Central memory CD4-positive, alpha-beta T cell (primary cell): ENCODE measurements at places on chromosomes 1 and 21.

DNA sequence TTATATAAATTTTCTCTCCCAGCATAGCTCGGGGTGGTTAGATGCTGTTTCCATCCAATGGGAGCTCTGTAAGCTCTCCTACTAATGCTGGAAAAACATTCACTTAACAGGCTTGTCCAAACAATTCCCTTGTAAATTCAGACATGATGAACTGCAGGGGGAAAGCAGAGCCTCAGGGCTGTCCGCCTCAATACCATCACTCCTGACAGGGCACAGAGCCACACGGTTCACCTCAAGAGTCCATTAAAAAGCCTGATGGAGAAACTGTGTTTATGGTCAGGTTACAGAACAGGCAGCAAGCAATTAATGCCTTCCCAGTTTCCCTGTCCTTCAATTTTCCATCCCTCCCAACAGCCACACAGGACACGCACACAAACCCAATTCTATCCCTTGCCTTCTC, 171.0 kb downstream of the BRINP2 start:
- no peak for DNase-seq

DNA sequence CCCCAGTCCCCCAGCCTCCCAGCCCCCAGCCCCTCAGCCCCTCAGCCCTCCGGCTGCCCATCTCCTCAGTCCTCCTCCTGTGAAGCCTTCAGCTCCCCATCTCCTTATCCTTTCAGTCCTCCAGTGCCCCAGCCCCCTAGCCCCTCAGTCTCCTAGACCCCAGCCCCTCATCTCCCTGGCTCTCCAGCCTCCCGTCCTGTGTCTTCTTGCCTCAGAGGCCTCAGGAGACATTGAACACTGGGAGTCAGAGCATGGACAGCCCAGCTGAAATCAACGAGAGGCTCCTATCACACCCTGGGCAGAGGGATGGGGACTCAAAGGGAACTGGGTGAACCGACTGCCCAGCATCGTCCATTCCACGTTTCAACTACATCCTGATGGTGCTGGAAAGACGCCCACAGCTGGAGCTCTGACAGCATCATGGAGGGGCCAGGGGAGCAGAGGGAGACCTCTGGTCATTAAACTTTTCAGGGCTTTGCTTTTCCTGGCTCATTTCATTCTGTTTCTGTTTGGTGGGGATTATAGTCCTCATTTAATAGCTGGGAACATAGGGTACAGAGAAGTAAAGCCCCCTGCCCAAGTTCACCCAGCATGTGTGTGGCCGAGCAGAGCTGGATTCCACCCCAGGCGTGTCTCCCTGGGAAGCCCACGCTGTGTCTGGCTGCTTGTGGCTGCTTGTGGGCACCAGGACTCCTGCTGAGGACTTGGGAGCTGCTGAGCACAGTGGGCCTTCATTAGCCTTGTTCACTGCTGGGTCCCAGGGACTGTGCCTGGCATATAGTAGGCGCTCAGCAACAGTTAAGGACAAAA, 396.7 kb downstream of the PTPRU start:
- no peak for DNase-seq

GRCh38 chr21:39763272-39763970, 18.4 kb downstream of the IGSF5 start:
- DNase-seq = no peak

GRCh38 chr1:233613252-233614172, at the start of gene KCNK1:
Gene KCNK1 (plus strand): TSS chr1:233614106. CDS start chr1:233614172, 66 bp downstream.
- DNase-seq = no peak

GRCh38 chr1:159121526-159121925, 45.0 kb upstream of the AIM2 start:
- DNase-seq = no peak

DNA sequence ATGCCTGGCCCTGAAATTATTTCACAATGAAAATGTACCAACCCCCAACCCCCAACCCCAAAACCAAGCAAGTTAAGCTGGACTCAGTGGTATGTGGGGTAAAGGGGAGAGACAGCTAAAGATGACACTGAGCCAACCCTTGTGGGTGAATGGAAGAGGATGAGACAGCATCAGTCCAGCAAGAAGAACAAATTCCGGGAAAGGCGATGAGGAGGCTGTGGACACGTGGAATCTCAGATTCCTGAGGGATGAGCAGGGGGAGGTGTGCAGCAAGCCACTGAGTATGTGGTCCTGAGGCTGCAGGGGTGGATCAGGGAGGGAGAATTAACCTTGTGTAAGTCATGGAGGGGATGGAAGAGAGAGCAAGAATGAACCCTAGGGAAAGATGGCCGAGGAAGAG, 14.4 kb upstream of the ZNF362 start:
- no peak for DNase-seq

DNA sequence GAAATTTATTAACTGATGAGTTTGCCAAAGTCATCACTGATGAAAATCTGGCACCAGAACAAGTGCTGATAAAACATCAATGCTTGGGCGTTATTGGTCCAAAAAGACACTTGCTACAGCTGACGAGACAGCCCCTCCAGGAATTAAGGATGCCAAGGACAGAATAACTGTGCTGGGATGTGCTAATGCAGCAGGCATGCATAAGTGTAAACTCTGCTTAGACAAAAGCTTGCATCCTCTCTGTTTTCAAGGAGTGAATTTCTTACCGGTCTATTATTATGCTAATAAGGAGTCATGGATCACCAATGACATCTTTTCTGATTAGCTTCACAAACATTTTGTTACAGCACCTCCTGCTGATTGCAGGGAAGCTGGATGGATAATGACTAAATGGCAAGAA, 402.0 kb downstream of the LTN1 start:
- no peak for DNase-seq

- DNase-seq = no peak
These were observed 274.4 kb downstream of the RYR2 start for GRCh38 chr1:237316352-237316751.
